CD4-positive, CD25-positive, alpha-beta regulatory T cell (primary cell): ENCODE measurements at places on chromosomes 6 and 20.

DNA sequence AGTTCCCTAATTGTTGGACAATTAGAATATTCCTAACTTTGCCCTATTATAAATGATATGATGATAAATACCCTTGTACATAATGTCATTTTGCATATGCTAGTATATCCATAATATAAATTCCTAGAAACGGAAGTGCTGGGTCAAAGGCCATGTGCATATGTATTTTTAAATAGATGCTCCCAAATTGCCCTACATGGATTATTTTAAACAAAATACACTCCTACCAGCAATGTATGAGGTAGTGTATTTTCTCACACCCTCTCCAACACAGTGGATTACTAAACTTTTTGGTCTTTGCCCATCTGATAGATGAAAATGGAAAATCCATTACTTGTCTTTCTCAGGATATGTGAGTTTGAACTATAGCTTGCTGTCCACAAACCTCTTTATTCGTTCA is 385.1 kb upstream of the JARID2 start:
- no peak for DNase-seq

DNA sequence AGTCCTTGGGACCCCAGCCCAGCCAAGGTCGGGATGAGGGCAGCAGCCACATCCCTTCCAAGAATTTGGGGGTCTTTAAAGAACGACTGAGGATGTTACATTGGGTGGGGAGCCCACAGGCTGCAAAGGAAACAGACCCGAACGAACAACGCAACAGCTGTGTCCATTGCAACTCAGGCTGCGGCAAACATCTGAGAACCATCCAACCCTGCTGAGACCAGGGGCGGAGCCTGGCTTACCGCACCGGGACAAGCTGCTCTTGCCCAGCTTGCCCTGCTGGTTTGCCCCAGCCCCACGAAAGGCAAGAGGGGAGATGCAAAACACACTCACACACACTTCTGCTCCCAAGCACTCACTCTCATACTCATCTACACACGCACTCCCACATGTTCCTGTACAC is 21.5 kb upstream of the TAF4 start:
- no peak for DNase-seq

DNA sequence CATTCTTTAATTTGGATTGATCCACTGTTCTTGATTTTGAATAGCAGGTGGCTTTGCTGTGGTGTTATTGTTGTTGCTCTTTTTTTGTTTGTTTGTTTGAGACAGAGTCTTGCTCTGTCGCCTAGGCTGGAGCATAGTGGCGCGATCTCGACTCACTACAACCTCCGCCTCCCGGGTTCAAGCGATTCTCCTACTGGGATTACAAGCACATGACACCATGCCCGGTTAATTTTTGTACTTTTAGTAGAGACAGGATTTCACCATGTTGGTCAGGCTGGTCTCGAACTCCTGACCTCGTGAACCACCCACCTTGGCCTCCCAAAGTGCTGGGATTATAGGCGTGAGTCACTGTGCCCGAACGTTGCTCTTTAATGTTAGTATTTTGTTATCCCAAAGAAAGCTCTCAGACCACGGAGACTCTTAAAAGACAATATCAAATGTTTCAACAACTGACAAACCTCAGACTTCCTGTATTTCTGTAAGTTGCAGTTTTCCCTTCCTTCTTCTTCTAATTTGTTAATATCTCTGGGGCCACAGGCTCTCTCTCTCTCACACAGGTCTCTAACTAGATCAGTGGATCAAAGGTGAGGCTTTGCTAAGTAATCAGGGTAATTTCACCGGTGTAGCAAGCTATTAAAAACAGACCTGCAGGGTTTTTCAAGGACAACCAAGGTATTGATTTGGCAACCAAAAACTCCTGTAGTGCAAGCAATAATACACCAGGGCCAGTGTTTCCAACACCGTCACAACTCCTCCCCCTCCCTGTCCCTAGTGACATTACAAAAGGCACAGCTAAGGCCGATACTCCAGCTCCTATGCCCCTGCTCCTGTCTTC is 48.8 kb upstream of the ZNF217 start:
- DNase-seq, result peak; percentile 57

DNA sequence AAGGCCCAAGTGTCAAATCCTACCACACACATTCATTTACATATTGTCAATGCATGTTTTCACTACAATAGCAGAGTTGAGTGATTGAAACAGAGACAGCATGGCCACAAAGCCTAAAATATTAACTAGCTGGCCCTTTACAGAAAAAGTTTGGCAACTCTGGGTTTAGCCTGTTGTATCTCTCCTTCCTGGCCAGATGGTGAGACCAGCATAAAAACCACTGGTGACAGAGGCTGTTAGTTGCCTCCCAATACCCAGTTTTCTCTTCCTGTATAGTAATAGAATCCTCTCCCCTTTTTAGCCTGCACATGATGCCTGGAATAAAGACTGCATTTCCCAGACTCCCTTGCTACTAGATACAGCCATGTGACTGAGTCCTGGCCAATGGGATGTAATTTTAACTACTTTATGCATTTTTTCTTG is 100.0 kb upstream of the TAB2 start:
- DNase-seq, result no peak

DNA sequence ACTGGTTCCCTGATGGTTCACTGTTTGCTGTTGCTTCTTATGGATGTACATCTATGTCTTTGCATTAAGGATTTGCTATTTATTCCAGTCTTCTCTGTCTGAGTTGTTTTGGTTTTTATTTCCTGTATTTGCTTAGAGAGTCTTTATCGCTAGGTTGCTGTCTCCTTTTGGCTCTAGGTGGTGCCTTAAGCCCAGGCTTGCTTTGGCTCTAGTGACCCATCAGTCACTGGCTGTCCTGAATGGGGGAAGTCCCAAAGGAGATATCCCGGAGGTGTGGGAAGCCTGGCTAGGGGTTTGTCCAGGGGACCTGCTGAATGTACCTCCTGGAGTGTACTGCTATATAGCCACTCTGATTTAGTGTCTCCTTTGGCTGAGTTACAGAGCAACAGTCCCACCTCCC is 53.4 kb downstream of the MCHR2 start:
- no peak for DNase-seq

GRCh38 chr20:52001999-52002666 is 189.4 kb downstream of the ZFP64 start:
- DNase-seq, result no peak

DNA sequence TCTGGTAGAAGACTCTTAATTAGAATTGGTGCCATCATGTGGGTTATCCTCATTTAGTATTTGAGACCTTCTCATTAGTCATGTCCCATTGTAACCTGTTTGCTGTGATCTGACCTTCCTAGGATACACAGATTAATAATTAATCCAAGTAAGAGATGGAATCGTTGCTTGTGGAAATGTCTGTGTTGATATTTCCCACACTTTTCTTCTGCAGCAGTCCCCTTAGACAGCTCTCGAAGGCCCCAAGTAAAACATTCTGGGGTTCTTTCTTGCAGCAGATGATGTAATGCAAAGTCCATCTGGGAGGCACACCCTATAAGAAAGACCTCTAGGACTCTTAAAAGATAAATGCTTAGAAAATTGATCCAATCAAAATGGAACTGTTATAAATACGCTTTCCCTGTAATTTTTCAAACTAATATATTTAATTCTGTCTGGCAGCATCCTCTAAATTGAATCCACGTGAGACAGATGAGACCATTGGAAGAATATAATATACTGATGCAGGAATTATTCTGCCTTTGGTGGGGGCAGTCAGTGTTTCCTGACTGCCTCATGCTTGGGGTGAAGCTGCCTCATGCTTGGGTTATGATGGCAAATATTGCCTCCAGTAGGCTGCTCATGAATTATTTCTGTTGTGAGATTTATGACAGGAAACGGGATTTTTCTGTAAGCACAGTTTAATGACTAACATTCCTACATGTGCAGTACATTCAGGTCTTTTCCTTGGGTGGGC is 54.5 kb upstream of the ARMC2 start:
- no peak for DNase-seq

DNA sequence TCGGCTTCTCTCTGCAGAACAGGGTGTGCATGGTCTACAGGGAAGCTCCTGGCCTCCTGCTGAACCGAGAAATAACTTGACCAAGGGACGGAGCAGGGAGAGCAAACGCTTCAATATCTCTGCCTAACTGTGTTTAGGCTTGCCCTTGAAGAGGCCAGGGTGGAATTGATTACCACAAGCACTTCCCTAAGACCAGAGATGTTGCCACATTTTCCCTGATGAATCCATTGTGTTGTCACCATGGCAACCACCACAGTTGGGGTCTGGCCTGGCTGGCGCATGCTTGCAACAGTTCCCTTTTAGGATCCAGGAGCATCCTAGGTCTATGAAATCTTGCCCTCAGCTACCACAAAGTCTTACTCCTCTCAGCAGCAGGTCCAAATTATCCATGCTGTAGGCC is 213.5 kb upstream of the SULF2 start:
- DNase-seq, result no peak

GRCh38 chr6:162899148-162899547 is 171.4 kb downstream of the PACRG start:
- no peak for DNase-seq

DNA sequence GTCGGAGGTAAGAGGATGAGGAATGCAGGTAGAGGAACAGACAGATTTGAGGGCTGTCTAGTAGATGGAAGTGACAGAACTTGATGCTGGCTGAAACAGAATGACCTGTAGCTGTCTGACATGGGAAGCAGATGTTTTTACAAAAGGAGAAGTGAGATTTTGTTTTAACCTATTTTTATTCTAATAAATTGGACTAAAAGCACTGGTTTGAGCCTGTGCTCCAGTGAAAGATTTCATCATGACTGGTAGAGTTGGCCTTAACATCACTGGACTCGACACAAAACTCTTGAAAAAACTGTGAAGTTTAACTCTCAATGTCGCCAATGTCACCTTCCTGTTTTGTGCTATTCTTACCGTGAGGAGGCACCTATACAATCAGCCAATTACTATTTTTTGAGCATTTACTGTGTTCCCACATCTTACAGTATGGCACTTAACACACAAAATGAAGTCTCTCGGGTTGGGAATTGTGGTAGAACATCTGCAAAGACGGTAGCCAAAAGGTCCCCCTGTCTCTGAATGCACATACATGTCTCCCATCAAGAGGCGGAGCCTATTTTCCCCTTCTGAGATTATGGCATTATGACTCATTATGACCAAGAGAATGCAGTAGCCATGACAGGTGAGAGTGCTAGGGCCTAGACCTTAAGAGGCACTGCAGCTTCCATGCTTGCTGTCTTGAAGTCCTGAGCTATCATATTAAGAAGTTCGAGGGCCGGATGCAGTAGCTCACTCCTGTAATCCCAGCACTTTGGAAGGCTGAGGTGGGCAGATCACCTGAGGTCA is 93.2 kb downstream of the FOXF2 start:
- DNase-seq, result no peak

GRCh38 chr20:4171538-4172116 is 156.3 kb upstream of the RNF24 start:
- DNase-seq, result no peak

GRCh38 chr6:4794140-4794707 is 18.0 kb downstream of the CDYL start:
- DNase-seq, result no peak
